ENCODE measurements at places on chromosomes 12 and 14.

GRCh38 chr14:56814519-56814959 lies 4.3 kb upstream of the OTX2 start:
- DNase-seq: no peak

DNA sequence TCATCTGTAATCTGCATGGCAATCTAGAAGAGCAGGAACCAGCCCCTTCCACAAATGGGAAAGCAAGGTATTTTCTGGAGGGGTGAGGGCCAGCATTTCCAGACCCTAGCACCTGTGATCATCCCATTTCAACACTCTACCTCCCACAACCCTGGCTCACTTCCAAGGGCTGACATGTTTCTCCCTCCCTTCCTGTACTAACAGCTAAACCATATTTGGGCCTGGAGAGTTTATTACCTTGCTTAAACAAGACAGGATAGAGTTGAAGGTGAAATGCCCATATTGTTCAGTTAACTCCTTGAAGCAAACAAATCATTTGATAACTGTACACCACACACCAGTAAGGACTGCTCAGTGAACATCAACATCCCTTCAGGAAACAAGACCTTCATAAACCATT lies 158.4 kb downstream of the PPM1H start:
- no peak for DNase-seq

DNA sequence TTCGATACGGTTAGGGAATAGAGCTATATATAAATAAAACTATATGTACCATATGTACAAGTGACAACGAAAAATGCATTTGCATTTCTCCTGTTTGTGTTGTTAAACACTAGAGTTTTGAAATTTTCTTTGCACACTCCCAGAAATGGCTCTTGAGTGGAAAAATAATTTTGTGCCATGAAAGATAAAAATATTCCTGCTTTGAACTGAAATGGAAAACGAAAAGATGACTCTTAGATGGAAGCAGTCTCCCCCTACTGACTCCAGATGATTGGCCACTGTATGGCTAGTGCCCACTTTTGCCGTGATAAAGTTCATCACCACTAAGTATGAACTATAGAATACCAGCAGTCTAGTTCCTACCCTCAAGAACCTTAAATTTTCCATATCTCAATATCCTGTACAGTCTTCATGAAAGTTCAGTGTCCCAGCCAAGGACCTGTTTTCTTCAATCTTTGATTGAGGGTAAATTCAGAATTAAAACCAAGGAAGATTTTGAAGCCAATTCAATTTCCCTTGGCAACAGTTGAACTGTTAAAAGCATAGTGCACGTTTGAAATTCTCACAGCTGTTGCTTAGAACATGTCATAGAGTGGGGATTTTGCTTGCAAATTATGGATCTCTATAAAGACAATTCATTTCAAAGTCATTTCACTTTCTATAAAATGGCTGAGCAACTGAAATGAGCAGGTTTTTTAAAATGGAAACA lies 1.6 kb upstream of the PPP2R5E start:
- DNase-seq: no peak

DNA sequence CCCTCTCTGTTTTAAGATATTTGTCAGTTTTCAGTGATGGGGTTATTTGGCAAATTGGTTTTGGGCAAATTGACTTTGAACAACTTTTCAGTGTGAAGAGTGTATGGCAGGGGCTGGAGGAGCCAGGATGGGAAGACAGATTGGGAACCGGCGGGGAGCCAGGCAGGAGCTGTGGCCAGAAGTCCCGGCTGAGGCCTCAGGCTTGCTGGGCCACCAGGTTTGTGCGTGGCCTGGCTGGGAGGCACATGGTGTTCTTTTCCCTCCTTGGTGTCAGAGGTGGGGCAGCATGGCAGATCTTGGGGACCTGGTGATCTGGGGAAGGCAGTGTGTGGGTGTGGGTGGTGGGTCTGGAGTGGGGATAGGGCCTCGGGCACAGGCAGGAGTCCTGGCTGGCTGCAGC lies 61.1 kb downstream of the SLC25A47 start:
- DNase-seq: no peak

GRCh38 chr14:31749275-31749674 lies 188.1 kb downstream of the NUBPL start:
- no peak for DNase-seq

DNA sequence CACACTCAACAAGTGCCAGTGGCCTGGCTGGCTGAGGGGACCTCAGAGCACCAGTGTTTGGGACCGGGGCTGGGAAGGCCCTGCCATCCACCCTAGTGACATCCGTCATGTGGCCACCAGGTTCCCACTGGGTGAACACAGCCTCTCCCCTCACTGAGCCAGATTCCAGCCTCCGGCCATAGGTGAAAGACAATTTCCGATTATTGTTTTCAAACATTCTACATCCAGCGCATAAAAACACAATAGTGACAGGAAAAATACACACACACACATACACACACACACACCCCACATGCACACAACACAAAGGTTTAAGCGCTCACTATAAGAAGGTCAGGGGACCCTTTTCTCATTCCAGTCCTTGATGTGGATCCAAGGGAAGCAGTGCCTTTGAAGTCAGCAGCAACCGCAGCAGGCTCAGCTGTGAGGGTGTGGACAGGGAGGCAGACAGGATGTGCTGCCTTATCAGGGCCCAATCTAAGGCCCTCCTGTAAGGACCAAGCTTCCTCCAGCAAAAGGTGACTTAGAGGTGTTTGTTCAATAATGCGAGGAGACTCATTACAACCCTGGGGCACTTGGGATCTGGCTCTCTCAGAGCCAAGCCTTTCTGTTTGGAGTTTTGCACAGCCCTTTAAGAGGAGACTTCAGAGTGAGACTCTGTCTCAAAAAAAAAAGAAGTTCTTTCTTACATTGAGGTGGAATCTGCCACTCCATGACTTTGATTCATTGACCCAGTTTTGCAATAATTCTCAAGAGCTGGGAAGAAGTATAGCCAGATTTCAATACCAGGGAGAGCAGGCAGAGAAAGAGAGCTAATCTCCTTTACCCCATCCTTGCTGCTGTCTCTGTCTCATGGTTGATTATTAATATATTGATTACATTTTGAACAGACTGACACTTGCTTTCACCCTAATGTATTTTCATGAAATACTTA lies 227.8 kb downstream of the ZFP36L1 start:
- peak; percentile 20 for DNase-seq

DNA sequence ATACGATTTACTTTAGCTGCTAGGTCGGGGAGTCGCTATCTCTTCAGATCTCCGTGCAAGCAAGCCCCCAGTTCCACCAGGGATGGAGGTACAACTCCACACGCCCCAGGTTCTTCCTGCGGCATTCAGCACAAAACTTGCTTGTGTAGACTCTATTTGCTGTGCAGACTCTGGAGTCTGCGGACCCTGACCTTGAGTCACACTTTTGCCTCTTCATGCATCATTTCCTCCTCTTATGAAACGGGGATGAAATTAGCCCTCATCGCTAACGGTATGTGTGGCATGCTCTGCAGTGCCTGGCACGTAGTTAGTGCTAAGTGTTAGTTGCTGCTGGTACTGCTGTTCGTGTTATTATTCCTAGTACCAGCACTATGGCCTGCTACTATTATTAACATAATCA lies 84.4 kb downstream of the TMEM132D start:
- no peak for DNase-seq
